Left colon (tissue), 2 donors: ENCODE measurements at places on chromosomes 1 and 21. TPM values are rescaled to one million over a fixed set of nuclear protein-coding genes. Genes with fewer than 3 reads are reported as not detected.

ZMYND12 gene
- total RNA-seq, result 1.2 TPM

THEM5 gene
- not detected for total RNA-seq

AMY1B gene
- not detected for total RNA-seq

SPOCD1 gene
- 0.45 TPM for total RNA-seq

FOXD3 gene
- total RNA-seq, result 0.75 TPM

OR6N1 gene
- total RNA-seq, result not detected

CNIH3 gene
- 1.5 TPM for total RNA-seq

ITGB3BP gene
- 12.7 TPM for total RNA-seq

FCER1G gene
- 5.6 TPM for total RNA-seq

ANGPTL1 gene
- total RNA-seq, result 2.5 TPM

ANKRD45 gene
- 1.3 TPM for total RNA-seq

AHDC1 gene
- total RNA-seq, result 25.2 TPM

MIA3 gene
- total RNA-seq, result 68.3 TPM

HAPLN2 gene
- total RNA-seq, result not detected

BEND5 gene
- total RNA-seq, result 0.61 TPM

KCNH1 gene
- 0.27 TPM for total RNA-seq

C1QTNF12 gene
- 40.0 TPM for total RNA-seq

GNPAT gene
- total RNA-seq, result 30.4 TPM

C1orf226 gene
- total RNA-seq, result 24.2 TPM

GNG4 gene
- total RNA-seq, result 5.0 TPM

GBP2 gene
- 61.3 TPM for total RNA-seq

OR2M3 gene
- total RNA-seq, result not detected

ADORA1 gene
- total RNA-seq, result 0.37 TPM

PRAMEF12 gene
- not detected for total RNA-seq

MAP3K21 gene
- total RNA-seq, result 18.1 TPM

FTCD gene
- 0.52 TPM for total RNA-seq

BARHL2 gene
- total RNA-seq, result not detected

SPRR1A gene
- not detected for total RNA-seq

C1orf74 gene
- 4.5 TPM for total RNA-seq

TMEM200B gene
- total RNA-seq, result 6.3 TPM

DCST1 gene
- total RNA-seq, result not detected

EDN2 gene
- 19.3 TPM for total RNA-seq

SLAMF7 gene
- total RNA-seq, result 2.2 TPM

CACHD1 gene
- total RNA-seq, result 2.6 TPM

MAGOH gene
- 28.8 TPM for total RNA-seq

FCRL2 gene
- 1.1 TPM for total RNA-seq

SH2D1B gene
- total RNA-seq, result 1.1 TPM

POLR3C gene
- 18.4 TPM for total RNA-seq

RIPK4 gene
- total RNA-seq, result 16.0 TPM

LRRC53 gene
- total RNA-seq, result not detected

SAMD13 gene
- total RNA-seq, result 29.9 TPM

TFF3 gene
- total RNA-seq, result 4,796 TPM

GPR37L1 gene
- total RNA-seq, result 2.1 TPM

HES4 gene
- total RNA-seq, result 24.2 TPM

CYP4Z1 gene
- 0.14 TPM for total RNA-seq

FAM151A gene
- 4.5 TPM for total RNA-seq

SLC6A9 gene
- total RNA-seq, result 42.3 TPM

CD1D gene
- total RNA-seq, result 6.5 TPM

PEAR1 gene
- 2.0 TPM for total RNA-seq

EIF3I gene
- 115 TPM for total RNA-seq

CFHR1 gene
- not detected for total RNA-seq

NEK2 gene
- total RNA-seq, result 2.0 TPM

NCF2 gene
- total RNA-seq, result 7.0 TPM

NTMT2 gene
- total RNA-seq, result not detected

FMN2 gene
- total RNA-seq, result 3.0 TPM
